ENCODE measurements at places on chromosomes 4 and X.

DNA sequence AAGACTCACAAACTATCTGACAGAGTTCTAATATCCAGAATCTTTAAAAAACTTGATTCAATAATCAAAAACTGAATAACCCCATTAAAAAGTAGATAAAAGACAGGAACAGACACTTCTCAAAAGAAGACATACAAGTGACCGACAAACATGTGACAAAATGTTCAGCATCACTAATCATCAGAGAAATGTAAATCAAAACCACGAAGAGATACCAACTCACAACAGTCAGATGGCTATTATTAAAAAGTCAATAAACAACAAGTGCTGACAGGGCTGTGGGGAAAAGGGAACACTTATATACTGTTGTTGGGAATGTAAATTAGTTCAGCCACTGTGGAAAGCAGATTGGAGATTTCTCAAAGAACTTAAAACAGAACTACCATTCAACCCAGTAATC lies 138.1 kb upstream of the RASGEF1B start:
- DNase-seq: no peak

DNA sequence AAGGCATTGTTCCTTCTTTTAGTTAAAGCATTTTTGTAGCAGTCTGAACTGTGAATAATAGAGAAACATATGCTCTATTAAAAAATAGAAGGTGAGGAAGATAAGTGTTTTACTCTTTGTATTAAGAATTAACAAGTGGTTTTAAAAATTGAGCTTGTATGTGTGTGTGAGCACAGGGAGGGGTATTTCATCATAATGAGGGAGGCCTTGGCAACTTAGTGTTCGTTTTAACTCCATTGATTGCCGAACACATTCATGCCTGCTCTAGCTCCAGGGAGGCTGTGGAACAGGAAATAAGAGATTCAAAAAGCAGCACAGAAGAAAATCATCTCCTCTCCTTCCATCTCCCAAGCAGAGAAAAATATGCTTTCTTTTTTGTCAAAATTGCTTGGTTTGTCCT lies 14.8 kb downstream of the SHROOM3 start:
- DNase-seq: no peak

DNA sequence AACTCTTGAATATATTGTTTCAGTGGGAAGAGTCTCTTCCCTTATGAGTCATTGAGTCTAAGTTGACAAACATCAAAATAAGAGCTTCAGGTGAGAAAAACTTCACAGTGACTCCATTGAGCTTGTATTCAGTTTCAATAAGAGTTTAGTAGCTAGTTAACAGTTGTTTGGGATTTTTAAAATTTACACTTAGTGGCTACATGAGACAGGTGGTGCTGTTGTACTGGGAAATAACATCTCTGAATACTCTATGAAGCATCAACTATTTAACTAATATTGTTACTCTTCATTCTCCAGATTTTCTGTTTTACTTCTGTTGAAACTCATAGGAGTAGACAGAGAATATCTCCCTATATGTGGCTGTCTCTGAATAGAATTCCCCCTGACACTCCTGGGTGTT lies 1609.1 kb downstream of the C4orf33 start:
- DNase-seq: no peak

- DNase-seq: no peak
Observed at GRCh38 chrX:8731559-8732395, at the start of gene ANOS1. ANOS1 (minus strand) TSS chrX:8732137; CDS start chrX:8732036, 101 bp downstream.

GRCh38 chrX:12741416-12741815 lies 49.8 kb upstream of the PRPS2 start:
- no peak for DNase-seq

- DNase-seq: no peak
Observed at GRCh38 chrX:67545036-67545821, 1.4 kb downstream of the AR start.

DNA sequence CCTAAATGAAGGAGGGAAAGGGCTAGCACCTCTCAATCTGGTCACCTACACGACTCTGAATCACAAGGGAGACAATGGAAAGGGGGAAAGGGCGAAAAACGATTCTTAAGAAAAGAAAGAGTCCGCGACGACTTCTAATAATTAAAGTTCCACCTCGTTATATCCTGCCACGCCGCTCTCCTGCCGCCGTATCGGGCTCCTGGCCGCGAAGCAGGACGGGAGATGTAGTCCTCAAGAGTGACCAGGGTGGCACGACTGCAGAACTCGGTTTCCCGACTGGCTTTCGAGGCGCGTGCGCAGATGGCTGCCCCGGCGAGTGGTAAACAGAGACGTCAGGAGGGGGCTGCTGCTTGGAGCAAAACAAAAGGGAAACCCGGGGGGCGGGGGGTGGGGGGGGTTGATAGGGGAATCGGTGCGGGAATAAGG lies at the start of gene FOXO4:
FOXO4 (plus strand) TSS at position 297 of the 426 bp plus-strand sequence. CDS start 678 bp downstream, outside the sequence.
- DNase-seq: peak; percentile 58

- DNase-seq: no peak
Observed at GRCh38 chr4:133402616-133403015, 253.5 kb downstream of the PCDH10 start.

- peak; percentile 66 for DNase-seq
Observed at GRCh38 chr4:147822128-147822527, 90.2 kb downstream of the ARHGAP10 start.

GRCh38 chrX:789096-789495 lies 158.5 kb downstream of the SHOX start:
- DNase-seq: no peak

- DNase-seq: peak; percentile 44
Observed at GRCh38 chrX:22203186-22203585, 69.5 kb upstream of the CBLL2 start.

DNA sequence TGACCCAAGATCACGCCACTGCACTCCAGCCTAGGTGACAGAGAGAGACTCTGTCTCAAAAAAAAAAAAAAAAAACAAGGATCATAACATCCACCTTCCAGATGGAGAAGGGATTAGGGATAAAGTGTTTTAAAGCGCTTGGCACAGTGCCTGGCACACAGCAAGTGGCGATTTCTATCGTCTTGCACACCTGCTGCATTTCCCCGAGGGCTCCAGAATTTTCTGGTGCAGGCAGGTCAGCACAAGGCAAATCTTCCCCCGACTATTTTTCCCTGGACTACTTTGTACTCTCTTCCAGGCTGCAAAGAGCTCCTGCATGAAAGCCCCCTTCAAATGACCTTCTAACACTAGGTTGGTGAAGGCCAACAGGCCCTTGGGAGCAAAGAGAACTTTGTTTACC lies 57.3 kb downstream of the APBB2 start:
- no peak for DNase-seq

- no peak for DNase-seq
Observed at GRCh38 chrX:32170481-32170880, 1040.9 kb downstream of the DMD start.

DNA sequence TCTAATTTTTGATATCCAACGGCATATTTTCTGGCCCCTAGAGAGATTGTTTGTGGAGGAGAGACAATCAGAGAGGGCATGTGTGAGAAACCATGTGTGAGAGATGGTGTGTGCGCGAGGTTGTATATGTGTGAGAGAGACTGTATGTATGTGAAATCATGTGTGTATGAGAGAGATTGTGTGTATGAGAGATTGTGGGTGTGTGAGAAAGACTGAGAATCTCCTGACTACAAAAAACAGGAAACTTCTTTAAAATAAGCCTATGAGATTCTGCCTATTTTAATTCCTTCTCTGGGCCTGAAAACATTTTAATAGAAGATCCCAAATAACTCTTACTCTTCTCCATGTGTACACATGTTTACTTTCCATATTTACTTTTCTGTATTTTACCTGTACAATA lies 1.5 kb upstream of the FAM241A start:
- no peak for DNase-seq

- no peak for DNase-seq
Observed at GRCh38 chrX:139758250-139758649, 50.3 kb upstream of the MCF2 start.

DNA sequence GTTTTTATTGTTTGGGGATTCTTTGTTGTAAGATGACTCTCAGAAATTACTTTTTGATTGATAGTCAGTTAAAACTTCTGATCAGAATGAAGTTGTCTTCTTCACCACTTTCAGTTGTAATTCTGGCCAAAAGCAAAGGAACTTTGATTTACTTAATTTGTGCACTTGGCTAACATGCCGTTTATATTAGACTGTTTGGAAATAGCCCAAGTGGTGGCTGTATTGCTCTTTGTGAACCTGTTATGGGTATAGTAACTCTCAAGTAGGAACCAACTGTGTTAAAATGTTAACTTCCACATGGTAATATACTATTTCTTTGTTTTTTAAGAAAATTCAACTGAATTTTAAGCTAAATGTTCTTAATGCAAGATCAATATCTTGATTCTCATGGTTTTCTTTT lies 581.9 kb downstream of the GRID2 start:
- peak; percentile 30 for DNase-seq

All from NCI-H446 treated with DMSO at 0.1 percent for 48 hours (cell line).